Uterus (tissue), 4 donors: ENCODE measurements at places on chromosomes 11 and 22.

- no peak for DNase-seq
These were observed 4.0 kb downstream of the USP28 start for GRCh38 chr11:113871336-113871735.

DNA sequence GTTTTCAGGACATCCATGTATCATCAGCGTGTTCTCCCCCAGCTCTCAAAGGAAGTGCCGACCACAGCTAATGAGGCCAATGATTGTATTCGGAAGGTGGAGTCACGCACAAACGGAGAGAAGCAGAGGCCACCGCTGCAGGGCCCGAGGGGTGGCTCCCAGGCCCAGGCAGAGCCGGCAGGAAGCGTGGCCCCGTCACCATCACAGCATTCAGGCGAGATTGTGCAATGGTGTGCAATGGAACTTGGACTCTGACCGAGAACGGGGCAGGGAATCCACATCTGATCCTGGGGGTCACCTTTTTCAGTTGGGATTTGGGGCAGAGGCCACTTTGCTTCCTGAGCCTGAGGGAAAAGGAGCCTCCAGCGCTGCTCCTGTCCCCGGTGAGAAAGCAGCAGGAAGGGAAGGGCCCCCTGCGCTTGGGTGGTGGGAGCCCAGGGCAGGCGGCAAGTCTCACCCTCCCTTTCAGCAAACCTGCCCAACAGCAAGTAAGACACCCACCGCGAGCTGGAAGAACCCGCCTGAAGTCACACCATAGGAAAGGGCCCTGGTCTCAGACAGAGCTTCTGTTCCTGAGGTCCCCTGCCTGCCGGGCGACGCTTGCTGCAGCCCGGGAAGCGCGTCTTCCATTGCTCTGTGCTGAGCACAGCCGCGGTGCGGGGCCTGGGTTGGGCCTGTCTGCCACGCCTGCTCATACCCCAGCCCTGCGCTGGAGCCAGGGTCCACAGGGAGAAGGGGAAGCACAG is 1430.7 kb downstream of the BRD1 start:
- DNase-seq: no peak

DNA sequence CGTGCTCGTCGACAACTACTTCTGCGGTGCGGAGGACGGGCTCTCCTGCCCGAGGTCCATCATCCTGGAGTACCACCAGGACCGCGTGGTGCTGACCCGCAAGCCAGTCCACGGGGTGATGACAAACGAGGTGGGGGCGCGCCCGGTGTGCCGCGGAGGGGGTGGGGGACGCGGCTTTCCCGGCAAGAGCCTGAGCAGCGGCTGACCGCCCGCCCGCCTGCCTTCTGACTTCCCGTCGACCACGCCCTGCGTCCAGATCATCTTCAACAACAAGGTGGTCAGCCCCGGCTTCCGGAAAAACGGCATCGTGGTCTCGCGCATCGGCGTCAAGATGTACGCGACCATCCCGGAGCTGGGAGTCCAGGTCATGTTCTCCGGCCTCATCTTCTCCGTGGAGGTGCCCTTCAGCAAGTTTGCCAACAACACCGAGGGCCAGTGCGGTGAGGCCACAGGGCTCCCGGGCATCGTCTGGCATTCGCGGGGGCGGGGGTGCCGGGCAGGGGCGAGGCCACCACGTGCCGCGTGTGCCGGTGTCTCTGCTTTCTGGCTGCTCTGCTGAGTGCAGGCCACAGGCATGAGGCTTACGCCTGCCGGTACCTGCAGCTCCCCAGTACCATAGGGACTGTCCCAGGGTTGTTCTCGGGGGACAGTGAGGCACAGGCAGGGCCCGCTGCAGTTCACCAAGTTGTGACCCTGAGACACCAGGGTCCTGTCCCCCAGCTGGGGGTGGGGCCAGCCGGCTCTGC is 28.5 kb upstream of the MUC5B start:
- no peak for DNase-seq

- DNase-seq: no peak
These were observed 330.2 kb upstream of the B3GAT1 start for GRCh38 chr11:134742224-134742612.

DNA sequence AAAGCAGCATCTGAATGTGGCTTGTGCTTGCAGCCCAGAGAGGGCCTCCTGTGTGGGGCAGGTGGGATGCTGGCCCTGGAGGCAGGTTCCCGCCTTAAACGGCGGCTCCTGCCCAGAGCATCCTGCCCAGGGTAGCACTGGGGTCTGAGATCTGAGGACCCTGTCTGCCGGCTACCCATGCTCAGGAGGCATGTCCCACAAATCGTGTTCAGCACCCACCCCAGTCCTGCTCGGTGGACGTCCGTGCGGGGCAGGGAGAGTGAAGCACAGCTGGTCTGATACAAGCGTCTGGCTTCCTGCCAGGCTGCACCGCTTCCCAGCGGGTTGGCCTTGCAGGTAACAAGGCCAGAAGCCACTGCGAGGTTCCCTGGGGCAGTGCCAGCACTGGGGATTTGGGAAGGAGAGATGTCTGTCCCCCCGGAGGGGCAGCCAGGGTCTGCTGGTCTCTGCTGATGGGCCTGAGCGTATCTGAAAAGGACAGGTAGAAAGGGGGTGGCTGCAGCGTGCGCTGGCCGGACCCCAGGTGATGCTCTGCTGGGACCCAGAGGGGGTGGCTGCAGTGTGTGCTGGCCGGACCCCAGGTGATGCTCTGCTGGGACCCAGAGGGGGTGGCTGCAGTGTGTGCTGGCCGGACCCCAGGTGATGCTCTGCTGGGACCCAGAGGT is 3.6 kb downstream of the TRABD start:
- DNase-seq: no peak

- DNase-seq: no peak
These were observed 52.5 kb upstream of the SUSD2 start for GRCh38 chr22:24128631-24129262.

GRCh38 chr11:66651016-66651415 is 12.5 kb downstream of the RBM4 start:
- DNase-seq: no peak

DNA sequence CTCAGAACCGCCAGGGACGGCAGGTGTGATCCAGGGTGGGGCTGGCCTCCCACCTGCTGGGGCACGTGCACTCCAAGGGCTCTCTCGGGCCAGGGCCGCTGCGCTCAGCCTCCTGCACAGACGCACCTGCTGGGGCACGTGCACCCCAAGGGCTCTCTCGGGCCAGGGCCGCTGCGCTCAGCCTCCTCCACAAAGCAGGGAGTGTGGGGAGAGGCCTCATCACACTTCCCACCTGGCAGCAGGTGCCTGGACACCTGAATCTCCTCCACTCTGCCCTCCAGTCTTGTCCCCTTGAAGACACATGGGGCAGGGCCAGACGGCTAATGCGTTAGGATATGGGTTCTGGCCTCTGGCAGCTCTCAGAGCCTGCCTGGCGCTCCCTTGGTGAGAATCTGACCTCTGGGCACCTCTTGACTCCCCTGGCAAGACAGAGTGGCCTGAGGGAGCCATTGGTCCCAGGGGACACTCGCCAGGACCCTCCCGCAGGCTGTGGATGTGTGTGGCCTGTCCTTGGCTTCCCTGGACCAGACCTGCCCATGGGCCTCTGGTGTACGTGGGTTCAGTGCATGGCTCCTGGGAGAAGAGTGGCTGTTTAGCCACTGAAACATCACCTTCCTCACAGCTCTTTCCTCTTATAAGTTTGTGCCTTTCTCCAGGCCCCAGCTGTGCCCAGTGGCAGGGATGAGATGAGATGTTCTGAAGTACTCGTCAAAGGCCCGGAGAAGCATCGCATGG is 73.5 kb downstream of the BRD1 start:
- no peak for DNase-seq

GRCh38 chr11:116837231-116838091 is at the start of gene APOA1:
Gene APOA1 (minus strand): TSS chr11:116837622. CDS start chr11:116837387, 235 bp downstream.
- peak; percentile 27 for DNase-seq

- no peak for DNase-seq
These were observed 109.7 kb upstream of the USP47 start for GRCh38 chr11:11732116-11732515.

DNA sequence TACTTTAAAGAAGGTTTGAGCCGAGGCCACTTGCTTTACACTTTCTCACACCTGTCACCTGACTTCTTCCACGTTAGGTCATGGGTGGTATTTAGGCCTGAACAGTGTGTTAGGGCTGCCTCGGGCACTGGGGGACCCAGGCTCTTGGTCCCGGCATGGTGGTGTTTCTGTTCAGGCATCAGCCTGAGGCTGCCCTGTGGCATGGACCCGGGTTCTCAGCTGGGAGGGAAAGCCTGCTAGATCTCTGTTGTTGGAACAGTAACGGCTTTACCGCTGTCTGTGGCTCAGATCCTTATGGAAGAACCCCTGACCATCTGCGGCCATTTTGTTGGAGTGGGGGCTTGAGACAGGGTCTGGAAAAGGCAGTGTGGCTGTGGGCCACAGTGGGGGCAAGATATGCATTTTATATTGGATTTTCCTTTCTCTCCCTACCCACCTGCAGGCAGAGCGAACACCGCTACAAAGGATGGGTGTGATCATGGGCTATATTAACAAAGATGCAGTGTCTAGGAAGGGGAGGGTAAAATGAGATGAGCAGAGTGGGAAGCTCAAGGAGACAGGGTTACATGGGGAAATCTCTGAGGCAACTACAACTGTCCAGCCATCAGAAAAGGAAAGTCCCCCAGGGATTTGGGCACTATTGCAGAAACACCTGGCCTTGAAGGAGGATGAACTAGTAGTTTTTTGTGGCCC is 1.6 kb upstream of the KCNJ11 start:
- no peak for DNase-seq

DNA sequence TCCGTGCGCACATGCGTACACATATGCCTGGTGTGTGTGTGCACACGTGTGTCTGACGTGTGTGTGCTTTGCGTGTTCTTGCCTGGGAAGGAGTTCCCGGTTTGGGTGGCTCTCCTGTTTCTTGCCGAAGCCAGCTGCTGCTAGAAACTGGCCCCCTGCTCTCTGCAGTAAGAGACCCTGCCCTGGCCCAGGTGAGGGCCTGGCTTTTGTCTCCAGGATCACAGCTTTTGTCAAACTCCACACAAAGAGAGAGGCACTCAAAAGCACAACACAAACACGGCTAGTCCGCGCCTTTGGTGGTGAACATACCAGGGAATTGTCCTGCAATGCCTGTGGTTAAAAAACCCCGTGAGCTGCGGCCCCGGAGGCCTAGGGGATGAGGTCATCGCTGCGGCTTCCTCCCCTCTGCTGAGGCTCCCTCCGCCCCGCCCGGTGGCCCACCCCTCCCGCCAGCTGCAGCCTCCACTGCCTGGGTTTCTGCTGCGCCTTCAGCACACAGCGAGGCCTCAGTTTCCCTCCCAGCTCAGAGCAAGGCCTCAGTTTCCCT is 88.9 kb downstream of the KCNQ1 start:
- DNase-seq: peak; percentile 88

GRCh38 chr11:27496461-27496860 is 10.1 kb downstream of the LIN7C start:
- DNase-seq: no peak

DNA sequence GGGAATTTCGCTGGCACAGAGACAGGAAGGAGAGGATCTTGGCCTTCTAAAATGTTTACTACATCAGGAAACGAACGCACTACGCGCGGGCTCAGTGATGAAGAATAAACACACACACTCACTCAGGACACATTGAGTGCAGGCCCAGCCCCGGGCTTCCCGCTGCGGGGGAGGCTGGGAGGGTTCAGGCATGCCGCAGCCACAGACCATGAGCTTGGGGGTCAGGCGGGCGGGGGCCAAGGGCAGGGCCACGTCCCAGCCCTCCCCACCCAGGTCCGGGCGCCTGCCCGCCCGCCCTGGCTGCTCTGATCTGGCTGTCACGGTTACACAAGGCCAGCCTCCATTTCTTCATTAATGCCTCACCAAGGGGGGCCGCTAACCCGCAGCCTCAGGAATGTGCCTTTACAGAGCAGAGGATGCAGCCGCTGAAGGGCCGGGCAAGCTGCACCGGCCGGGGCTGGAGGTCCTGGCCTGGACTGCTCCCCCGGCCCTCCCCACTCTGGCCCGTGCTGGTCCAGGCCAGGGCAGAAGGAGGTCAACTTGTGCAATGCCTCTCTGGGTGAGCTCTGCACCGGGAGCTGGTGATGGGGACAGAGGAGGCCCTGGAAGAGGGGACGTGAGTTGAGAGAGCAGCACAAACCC is 41.7 kb downstream of the IGF2 start:
- peak; percentile 73 for DNase-seq

DNA sequence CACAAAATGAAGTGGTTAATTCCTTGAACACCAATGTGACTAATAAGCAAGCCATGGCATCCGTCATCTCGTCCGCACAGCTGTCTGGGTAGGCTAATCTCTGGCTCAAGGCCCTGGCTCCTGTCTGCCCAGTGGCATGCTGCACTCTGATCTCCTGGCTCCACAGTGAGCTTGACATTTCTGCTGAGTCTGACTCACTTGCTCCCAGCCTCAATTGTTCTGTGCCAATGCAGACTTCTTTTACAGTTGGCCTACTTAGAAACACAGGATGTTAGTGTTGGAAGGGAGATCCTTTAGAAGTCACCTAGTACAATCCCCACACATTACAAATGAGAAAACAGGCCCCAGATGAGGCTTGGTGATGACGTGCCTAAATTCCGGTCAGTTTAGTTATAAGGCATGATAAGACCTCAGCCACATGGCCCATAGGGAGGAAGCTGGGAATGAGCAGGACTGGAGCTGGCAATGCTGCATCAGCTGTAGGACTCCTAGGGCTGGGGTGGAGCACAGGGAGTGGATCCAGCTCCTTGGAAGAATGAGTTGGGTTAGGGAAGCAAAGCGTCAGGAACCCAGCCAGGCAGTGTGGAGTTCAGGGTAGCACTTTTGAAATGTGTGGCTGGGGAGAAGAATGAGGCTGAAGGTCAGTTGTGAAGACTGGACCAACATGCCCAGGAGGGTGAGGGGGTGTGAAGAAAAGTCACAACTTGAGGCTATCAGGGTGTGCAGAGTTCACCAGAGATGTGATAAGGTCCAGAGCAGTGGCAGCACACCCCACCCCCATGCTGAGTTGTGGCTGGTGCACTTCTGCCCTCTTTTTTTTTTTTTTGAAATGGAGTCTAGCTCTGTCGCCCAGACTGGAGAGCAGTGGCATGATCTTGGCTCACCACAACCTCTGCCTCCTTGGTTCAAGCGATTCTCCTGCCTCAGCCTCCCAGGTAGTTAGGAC is 70.2 kb upstream of the EED start:
- peak; percentile 34 for DNase-seq

- no peak for DNase-seq
These were observed 703.7 kb downstream of the DLG2 start for GRCh38 chr11:84923489-84923888.

DNA sequence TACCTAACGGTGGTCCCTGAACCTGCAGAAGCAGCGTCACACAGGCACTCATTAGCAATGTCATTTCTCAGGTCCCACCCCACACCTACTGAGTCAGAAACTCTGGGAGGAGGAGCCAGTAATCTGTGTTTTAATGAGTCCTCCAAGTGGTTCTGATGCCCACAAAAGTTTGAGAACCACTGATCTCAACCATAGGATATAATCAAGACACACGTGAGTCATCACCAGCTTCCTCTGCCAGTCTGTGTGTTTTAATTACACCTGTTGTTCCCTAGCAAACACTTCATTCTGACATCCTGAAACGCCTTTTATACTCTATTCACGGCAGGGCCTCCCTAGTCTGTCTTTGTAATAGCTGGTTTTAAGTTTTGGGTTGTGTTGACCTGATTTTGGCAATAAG is 5.8 kb downstream of the TECTA start:
- no peak for DNase-seq

DNA sequence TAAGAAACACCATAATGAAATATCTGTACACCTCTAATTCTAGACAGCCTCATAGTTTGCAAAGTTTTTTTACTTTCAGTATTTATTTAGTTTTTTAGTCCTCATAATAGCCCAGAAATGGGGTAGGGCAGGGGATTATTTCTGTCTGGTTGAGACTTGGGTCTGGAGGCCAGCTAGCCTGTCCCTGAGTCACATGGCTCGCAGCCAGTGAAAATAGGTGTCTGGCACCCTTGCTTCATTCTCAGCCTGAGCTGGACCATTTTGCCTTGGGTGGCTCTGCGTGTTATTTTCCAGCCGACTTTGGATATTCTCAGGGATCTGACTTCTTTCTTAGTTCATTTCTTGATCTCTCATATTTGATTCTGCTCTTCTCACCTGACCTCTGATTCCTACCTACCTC is 123.9 kb upstream of the NARS2 start:
- no peak for DNase-seq
